ENCODE measurements at places on chromosomes 7 and 10.

DNA sequence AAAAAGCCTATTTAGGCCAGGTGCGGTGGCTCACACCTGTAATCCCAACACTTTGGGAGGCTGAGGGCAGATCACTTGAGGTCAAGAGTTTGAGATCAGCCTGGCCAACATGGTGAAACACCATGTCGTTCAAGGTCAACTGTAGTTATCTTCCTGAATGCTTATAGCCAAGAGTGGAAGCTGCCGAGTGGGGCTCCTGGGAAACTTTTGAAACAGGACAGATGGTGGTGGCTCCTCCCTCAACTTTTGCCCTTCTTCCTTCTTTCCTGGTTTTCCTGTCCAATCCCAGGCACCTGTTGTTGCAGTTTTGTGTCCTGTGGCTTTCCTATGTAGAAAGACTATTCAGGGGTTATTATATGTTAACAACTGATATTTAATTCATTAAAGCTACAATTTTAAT lies 8.7 kb upstream of the PPIA start:
- no peak for DNase-seq

DNA sequence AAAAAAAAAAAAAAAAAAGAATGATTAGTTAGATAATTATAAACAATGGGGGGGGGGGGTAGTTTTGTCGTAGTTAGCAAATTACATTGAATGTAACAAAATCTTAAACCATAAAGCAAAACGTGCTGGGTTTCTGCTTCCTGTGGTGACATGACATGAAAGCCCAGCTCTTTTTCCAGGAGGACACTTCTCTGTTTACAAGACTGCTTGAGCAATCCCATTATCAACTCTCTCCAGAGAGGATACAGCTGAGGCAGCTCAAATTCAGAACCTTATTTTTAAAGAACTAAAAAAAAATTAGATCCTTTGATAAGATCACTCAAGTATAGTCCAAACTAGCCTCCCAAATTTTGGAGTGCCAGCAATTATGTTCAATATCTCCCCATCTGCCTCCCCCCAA lies 58.6 kb downstream of the ADRB1 start:
- DNase-seq, result no peak

GRCh38 chr7:142885311-142886230 lies at the start of gene TRPV6:
TRPV6 (minus strand) TSS chr7:142885745.
- no peak for DNase-seq

GRCh38 chr7:44045226-44046014 lies 918 bp downstream of the DBNL start:
- no peak for DNase-seq

DNA sequence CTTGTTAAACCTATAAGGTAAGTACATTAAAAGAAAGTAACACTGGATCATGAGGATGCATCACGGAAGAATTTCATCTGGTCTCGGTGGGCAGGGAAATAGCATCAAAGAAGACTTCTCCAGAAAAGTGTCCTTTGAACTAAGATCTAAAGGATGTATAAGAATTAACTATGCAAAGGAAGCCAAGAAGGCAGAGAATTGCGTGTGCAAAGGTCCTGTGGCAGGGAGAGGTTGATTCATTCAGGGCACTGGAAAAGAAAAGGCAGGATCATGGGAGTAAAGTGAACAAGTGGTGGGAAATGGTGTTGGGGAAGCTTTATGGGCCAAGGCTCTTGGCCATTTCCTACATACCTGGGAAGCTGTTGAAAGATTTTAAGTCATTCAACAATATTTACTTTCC lies 288.3 kb downstream of the SFMBT2 start:
- DNase-seq, result no peak

DNA sequence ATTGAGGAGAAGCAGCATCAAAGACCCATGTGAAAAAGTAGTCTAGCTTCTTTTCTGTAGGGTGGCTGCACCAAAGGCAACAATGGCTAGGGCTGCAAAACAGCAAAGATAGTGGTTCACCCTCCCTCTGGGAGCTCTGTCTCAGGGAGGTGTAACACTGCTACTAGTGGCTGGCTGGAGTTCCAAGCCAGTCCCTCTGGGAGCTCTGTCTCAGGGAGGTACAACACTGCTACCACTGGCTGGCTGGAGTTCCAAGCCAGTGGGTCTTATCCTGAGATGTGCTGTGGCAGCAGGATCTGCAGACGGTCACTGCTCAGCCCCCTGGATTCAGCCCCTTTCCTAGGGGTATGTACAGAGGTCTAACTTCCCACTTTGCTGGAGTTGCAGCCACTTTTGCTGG lies 37.9 kb upstream of the TMEM140 start:
- DNase-seq, result no peak

GRCh38 chr10:61108915-61109314 lies 164.9 kb upstream of the RHOBTB1 start:
- no peak for DNase-seq

- no peak for DNase-seq
Measured at GRCh38 chr10:34340934-34341333, 474.2 kb downstream of the PARD3 start.

- DNase-seq, result no peak
Measured at GRCh38 chr10:35000936-35001335, 89.2 kb downstream of the CUL2 start.

DNA sequence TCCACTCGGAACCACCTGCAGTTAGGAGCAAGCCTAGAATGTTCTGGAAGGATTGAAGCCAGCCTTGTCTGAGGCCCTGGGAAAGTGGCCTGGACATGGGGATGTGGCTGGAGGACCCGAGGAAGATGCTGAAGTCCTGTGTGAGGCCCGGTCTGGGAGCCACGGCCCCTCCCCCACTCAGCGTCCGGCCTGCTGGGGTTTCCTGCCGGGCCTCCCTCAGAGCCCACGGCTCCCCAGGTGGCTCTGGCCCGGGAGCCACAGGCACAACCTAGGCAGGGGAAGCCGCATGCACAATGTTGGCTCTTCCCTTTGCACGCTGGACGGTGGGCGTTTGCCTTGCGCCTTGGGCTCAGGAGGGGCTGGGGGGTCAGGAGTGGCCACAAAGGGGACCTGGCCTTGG lies 39.0 kb downstream of the UNCX start:
- no peak for DNase-seq

- no peak for DNase-seq
Measured at GRCh38 chr10:13272164-13272571, 27.7 kb downstream of the PHYH start.
